ENCODE measurements at places on chromosomes 7 and 10.

- no peak for DNase-seq
Measured at GRCh38 chr7:29248713-29249382, 54.3 kb downstream of the CHN2 start.

GRCh38 chr7:127392566-127393367 lies at the start of gene ZNF800:
ZNF800 (minus strand) TSS chr7:127392708; CDS start chr7:127391557, 1,151 bp downstream.
- DNase-seq: peak; percentile 81

DNA sequence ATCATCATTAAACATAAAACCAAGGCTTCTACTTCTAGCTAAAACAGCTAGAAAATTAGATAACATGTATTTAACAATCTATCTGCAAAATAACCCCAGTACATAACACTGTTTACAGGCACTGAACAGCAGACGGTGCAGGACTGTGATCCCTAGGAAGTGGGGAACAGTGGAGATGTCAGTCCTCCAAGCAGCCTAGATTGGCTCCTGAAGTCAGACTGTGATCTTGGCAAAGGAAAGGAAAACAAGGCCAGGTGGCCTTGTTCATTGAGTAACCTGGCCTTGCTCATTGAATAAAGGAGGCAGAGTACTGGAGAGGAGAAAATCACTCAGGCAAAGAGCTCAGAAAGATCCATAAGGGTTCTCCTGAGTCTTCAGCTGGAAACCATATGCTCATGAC lies 77.7 kb upstream of the DIP2C start:
- DNase-seq: no peak

DNA sequence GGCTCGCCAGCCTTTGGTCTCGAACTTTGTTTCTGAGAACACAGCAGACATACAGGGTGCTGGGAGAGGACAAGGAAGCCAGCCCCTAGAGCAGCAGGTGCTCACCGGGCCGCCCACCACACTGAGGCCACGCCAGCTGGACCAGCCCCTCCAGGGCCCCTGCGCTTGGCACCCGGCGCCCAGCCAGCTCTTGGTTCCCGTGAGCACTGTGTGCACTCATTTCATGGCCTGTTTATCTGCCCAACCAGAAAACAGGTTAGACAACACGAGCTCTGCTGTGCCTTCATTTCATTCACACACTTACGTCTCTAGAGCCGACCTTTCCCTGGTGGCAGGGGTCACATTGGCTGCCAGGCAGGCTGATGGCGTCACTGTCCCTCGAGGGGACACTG lies 104.0 kb downstream of the CYTH3 start:
- DNase-seq: no peak

- no peak for DNase-seq
Measured at GRCh38 chr10:11227103-11227502, 209.4 kb downstream of the CELF2 start.

DNA sequence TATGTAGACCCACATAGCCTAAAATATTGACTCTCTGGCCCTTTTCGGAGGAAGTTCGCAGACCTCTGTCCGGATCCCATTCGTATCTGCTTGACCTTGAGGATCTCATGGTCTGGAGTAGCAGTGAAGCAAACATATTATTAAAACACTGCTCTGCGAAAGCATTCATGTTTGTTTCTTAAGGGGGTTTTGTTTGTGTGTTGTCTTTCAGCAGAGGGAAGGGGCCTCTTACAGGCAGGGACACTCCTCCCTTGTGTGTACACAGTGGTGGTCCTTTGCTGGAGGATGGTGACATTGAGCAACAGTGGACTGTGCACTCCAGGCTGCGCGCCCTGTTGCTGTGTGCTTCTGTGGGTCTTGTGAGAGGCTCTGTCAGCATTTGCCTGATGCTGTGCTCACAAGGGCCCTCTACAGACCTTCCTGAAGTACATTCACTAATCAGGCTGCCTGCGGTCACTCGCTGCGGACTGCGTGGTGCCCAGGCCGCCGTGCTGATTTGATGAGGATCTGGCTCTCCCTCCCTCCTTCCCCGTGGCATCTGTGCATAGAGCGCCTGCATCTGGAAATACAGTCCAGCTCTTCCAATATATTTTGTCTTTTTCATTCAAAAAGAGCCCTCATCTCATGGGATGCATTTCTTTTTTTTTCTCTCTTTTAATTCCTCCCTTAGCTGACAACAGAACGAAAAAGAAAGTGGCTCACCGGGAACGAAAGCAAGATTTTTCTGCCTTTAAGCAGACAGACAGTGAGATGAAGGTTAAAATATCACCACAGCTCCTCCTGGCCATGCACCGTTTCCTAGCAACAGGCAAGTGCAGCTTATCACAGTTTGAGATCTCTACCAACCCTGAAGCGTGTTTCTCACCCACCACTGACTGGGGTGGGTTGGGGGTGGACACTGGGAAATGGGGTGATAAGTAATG lies 135.8 kb downstream of the CNNM2 start:
- peak; percentile 59 for DNase-seq

All from NCI-H2227 treated with DMSO at 0.1 percent for 48 hours (cell line).